ENCODE measurements at places on chromosomes 4 and X.
A peak's percentile ranks its signal among the peaks of the same experiment; 100 is the strongest.

DNA sequence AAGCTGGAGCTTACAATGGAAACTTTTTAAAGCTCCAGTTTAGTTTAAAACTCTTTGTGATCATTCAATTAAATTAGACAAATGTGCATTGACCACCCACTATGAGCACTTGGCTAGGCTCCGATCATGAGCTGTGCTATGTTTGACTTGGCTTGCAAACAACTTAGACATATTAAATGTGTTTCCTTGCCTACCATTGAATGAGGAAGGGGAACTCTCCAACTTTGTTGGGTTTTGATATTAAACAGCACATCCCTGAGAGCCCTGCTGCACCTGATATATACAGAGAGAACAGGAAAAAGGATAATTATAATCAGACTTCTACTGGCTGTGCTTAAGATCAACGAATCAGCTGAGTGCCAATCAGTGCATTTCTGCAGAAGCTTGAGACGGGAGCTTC lies 71.4 kb upstream of the ADGRL3 start:
- no peak for DNase-seq

DNA sequence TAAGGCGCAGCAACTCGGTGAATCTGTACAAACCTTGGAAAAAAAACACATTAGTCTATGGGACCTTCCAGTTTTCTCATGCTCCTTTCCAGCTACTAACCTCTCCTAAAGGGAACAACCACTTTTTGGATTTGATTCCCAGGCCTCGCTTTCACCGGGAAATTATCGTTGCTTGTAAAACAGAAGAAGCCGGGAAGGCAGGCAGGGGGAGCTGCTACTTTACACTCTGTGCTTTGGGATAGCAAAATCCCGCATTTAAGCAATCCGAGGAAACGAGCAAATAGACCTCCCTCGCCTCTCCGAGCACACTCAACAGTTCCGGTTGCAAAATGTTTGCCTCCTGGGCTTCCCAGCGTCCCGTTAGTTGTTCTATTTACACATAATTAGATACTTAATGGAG lies 1.2 kb downstream of the CD38 start:
- no peak for DNase-seq

- no peak for DNase-seq
Observed at GRCh38 chrX:100447655-100448397, 37.8 kb upstream of the PCDH19 start.

GRCh38 chr4:114136069-114136468 lies 156.6 kb upstream of the ARSJ start:
- DNase-seq, result no peak

DNA sequence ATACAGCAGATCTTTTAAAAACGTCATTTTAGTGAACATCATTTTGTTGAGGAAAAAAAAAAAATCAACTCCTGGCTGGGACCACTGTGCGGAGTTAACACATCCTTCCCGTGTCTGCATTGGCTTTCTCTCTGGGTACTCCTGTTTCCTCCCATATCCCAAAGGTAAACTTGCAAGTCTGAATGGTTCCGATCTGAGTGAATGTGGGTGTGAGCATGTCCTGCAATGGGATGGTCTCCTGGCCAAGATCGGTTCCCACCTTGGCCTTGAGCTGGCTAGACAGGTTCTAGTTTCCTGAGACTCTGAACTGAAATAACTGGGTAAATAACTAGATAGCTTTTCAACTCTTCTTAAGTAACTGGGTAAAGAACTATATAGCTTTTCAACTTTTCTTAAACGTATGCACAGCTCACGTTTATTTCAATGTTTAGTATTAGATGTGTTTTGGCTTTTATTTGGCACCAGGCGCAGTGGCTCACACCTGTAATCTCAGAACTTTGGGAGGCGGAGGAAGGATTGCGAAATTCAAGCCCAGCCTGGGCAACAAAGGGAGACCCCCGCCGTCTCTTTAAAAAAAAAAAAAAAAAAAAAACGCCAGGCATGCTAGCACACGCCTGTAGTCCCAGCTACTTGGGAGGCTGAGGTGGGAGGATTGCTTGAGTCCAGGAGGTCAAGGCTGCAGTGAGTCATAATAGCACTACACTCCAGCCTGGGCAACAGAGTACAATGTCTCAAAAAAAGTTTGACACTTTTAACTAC lies 14.0 kb downstream of the RBMX start:
- DNase-seq, result no peak

DNA sequence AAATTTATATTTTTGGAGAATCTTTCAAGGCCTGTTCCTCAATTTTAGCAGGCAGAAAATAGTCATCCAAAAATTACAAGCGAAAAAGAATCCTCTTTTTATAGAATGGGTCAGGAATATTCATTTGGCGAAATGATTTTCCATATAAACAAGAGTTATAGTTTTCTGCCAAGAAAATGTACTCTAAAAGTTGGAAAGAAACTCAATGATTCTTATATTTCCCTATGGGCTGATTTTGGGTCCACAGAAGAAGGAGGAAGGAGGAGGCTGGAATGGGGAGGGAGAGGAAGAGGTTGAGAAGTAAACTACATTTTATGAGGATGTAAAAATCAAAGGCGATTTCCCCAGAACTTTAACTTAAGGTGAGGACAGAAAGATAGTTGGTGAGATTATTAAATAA lies 159.3 kb downstream of the DCAF12L1 start:
- no peak for DNase-seq

- no peak for DNase-seq
Observed at GRCh38 chrX:75151827-75152592, 4.1 kb downstream of the ABCB7 start.

GRCh38 chrX:153981771-153982533 lies 9.4 kb downstream of the TMEM187 start:
- DNase-seq, result no peak

GRCh38 chr4:136793848-136794247 lies 738.4 kb downstream of the PCDH18 start:
- no peak for DNase-seq

GRCh38 chr4:3389233-3390215 lies 52.2 kb upstream of the HGFAC start:
- no peak for DNase-seq

DNA sequence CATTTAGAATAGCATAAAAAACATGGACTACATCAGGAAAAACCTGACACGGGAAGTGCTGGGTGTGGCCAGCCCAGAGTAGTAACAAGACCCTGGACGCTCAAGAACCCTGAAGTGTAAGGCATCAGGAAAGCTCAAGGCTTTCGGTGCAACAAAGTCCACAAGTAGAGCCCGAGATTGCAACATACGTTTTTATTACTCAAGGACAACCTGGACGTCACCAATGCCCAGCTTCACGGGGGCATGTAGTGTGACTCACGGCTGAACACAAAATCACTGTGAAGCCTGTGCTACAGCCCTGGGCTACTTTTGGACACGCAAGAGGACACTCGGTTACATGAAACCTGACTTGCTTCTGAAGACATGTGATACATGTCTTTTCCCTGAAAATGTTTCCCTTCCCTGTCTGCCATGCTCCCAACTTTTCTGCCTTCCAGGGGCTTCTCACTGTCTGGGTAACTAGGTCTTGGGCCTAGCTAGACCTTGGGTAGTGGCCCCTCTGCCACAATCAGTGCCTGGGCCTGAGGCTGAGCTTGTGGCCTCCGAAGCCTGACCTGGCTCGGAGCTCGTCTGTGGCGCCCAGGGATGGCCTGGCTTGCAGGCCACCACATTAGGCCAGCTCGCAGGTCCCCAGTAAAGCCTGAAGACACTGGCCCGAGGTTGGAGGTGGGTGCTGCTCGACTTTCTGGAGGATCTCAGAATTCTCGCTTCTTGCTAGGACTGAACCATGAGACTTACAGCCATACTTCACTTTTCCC lies 9.2 kb downstream of the IRAK1 start:
- no peak for DNase-seq

DNA sequence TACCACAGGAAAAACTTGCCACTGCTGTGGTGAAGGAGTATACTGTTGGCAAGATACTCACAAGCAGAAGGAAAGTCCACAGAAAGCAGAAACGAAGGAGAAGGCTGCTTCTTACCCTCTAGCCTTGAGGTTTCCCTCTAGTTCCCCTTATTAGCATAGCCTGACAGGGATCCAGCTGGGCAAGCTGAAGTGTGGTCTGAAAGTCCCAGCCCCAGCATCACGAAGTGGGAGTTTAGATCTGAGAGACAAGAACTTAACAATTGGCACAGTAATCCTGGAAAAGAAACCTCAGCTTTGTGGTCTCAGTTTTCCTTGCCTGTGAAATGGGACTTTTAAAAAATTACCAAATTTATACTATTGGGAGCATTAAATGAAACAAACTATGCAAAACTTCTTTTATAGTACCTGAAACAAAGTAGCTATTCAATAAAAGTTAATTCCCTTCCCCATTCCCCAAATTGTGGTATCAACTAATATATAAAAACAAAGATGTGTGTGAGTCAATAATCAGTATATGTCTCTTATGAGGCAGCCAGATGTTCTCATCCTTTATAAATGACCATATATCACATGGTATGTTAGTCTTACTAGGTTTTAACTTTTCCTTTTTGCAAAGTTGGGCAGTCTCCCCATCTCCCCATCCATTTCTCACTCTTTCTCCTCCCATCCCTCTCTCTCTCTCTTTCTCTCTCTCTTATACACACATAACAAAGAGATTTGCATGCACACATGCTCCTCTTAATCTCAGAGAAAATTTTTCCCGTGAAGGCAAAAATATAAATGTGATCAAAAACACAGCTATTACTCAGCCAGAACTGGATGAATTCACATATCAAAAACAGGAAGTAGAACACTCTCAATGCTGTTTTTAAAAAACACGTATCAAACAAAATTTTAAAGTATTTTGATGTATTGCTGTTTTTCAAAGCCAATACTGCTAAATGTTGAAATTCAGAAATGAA lies 57.8 kb downstream of the SCFD2 start:
- no peak for DNase-seq

DNA sequence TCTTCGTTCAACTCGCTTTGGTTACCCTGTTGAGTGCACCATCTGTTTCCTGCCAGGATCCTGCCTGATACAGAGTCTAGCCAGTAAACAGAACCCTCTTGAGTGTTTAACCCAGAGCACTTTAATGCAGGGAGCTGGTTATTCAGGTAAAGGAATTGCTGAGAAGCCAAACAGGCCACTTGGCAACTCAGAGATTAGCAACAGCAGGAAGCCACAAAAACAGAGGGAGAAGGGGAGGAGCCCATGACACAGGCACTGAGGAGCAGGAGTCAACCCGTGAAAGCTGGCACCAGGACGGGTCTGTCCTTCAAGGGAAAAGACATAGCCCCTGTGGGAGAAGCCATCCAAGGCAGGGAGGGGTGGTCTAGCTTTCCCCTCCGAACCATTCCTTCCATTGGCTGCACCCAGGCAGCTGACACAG lies 641.4 kb downstream of the ZNF674 start:
- no peak for DNase-seq

DNA sequence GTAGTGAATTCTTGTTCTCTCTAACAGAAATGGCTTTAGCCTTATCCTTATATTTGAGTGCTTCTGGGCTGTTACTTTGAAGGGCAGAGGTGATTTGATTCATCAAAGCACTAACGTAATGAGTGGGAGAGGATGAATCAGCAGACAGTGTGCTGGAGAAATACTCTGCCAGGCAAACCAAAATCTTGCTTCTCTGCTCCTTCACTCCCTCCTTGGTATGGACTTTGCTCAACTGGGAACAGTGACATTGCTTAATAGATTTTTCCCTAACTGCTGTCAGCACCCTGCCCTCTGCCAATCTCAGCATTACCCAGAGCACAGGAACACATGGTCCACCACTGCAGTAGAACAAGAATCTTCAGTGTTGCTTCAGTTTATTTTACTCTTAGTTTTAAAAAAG lies 56.0 kb downstream of the PDLIM5 start:
- DNase-seq, result peak; percentile 24

GRCh38 chr4:108144451-108144850 lies 24.3 kb downstream of the LEF1 start:
- DNase-seq, result no peak

DNA sequence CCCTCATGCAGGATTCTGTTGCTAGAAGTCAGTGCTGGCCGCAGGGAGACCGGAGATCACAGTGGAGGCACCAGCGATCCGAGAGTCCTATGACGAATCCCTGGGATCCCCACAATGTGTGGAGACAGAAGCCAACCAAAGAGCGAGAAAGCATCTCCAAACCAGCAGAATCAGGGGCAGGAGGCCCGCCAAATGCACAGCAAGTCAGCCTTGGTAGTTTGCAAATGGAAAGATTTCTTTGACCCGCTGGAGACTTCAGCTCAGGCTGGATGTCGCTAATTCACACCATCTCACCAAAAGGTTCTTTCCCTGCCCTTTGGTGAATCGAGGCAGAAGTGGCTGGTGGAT lies 505 bp upstream of the PKD2 start:
- no peak for DNase-seq

GRCh38 chr4:151688003-151688784 lies 72.6 kb downstream of the GATB start:
- no peak for DNase-seq

- no peak for DNase-seq
Observed at GRCh38 chr4:5526080-5526846, 182.1 kb downstream of the EVC2 start.

GRCh38 chr4:125043486-125043885 lies 271.3 kb upstream of the FAT4 start:
- no peak for DNase-seq

DNA sequence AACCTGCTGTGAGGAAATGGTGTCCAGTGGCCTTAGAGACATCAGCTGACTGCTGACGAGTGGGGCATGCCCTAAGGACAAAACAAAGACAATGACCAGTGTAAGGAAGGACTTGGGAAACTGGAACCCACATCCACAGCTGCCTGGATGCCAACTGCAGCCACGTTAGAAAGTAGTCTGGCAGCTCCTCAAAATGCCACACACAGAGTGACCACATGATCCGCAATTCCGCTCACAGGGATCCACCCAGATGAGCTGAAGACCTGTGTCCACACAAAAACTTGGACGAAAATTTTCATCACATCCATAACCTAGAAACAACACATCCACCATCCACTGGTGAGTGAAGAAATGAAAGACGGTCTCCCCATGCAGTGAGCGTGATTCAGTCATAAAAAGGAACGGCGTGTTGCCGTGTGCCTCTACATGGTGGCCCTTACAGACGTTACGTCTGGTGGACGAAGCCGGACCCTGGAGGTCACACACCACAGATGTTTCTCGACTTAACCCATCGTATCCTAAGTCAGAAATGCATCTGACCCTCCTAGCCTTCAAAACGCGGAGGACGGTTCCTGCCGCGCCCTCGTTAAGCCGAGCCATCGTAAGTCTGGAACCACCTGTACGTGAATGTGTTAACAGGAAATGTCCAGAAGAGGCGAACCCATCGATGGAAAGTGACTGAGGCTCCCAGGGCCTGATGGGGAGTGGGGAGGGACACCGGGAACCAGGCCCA lies 40.6 kb upstream of the MXD4 start:
- DNase-seq, result no peak

GRCh38 chr4:68673143-68673542 lies 2.7 kb upstream of the UGT2B15 start:
- no peak for DNase-seq

GRCh38 chr4:54877006-54877405 lies 219.2 kb downstream of the KIT start:
- DNase-seq, result no peak

- no peak for DNase-seq
Observed at GRCh38 chr4:3304831-3305609, 12.2 kb downstream of the RGS12 start.

DNA sequence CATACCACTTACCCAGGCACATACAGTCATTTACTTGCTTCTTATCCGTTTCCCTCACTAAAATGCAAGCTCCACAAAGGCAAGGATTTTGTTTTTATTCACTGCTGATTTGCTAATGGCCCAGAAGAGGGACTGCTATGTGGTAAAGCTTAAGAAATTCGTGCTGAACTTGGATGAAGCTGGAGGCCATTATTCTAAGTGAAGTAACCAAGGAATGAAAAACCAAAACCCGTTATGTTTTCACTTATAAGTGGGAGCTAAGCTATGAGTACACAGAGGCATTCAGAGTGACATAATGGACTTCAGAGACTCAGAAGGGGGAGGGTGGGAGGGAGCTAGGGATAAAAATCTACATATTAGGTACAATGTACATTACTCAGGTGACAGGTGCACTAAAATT lies 47.2 kb downstream of the RAB33B start:
- DNase-seq, result no peak
